Sigmoid colon (tissue), 7 donors: ENCODE measurements at places on chromosomes 12 and 14.

DNA sequence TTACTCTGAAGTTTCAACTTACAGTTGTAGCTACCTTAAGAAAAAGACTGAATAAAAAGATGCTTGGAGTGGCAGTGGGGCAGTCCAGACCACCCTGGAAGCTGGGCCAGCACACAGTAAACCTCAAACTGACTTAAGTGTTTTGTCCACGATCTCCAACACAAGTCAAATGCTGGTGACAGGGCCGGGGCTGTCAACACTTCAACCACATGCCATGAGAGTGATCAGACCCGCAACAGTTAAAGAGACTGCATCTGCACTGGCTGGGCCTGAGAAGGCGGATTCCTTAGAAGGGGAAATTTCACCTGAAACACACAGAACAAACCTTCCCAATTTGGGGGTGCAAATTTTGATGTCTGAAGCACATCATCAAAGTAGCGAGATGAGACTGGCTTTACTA is 223.5 kb upstream of the CAND1 start:
- no peak for DNase-seq

GRCh38 chr14:75835737-75836136 is 146.1 kb downstream of the TGFB3 start:
- DNase-seq: no peak

- DNase-seq: no peak
Observed at GRCh38 chr12:127239781-127240180, 1027.2 kb upstream of the TMEM132C start.

DNA sequence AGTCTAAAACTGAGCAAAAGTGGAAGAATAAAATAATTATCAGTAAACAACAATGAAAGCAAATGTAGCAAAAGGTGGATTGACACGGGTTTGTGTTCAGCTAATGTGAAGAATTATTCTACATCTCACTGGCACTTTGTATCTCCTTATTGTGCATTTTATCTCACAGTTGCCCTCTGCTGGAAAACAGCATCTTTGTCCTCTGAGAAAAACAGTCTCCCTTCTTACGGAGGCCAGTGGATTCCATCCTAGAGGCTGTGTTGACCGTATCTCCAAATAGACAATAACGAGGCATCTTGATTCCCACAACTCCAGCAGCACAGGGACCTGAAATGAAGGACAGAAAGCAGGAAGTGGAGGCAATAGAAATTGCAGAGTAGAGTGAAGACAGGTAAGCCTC is 51.3 kb upstream of the PLBD1 start:
- no peak for DNase-seq

DNA sequence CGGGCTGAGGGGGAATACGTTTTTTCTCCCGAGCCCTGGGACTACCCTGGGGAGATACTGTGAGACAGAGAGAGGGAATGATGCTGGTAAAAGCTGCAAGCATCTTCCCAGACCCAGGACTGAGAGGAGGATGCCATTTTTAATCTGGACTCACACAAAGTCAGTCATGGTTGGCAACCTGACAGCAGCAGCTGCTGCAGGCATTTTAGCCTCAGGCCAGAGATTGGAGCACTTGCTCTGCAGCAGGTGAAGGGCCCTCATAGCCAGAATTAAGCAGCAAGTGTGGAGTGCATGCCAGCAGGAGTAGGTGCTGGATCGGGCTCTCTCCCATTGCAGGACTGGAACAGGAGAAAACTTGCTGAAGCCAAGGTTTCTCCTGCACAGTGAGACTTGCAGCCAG is 361.1 kb upstream of the CLEC14A start:
- no peak for DNase-seq

DNA sequence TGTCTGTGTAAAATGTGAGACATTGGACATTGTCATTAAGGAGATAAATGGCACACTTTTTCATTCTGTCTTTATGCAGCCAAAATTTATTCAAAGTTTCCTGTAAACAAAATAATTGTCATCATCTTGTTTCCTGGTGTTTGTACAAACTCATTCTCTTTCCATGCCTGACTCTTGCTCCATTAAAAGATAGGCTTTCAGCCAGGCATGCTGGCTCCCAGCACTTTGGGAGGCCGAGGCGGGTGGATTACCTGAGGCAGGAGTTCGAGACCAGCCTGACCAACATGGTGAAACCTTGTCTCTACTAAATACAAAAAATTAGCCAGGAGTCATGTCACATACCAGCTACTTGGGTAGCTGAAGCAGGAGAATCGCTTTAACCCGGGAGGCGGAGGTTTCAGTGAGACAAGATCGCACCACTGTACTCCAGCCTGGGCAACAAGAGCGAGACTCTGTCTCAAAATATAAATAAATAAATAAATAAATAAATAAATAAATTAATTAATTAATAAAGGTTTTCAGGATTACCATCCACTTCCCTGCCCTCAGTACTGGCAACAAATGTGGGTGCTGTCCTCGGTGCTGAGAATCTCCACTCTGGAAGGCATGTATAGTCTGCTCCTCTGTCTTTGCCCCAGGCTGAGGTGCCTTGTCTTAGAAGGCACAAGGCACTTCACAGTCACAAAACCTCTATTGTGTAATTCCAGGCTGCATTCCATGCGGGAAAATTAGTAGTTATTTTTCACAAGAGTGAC is 83.2 kb downstream of the PAH start:
- DNase-seq: no peak
